Activated naive CD8-positive, alpha-beta T cell treated with anti-CD3 and anti-CD28 coated beads for 36 hours (primary cell): ENCODE measurements at places on chromosomes 5 and 9.

- DNase-seq = no peak
Observed at GRCh38 chr9:113781381-113781780, 94.7 kb upstream of the ZNF618 start.

DNA sequence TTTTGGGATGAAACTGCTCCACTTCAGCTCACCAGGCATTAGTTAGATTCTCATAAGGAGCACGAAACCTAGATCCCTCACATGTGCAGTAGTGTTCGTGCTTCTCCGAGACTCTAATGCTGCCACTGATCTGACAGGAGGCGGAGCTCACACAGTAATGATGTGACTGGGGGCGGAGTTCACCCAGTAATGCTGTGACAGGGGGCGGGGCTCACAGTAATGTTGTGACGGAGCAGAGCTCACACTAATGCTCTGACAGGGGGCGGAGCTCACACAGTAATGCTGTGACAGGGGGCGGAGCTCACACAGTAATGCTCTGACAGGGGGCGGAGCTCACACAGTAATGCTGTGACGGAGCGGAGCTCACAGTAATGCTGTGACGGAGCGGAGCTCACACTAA, 27.1 kb upstream of the LRRC14B start:
- no peak for DNase-seq

DNA sequence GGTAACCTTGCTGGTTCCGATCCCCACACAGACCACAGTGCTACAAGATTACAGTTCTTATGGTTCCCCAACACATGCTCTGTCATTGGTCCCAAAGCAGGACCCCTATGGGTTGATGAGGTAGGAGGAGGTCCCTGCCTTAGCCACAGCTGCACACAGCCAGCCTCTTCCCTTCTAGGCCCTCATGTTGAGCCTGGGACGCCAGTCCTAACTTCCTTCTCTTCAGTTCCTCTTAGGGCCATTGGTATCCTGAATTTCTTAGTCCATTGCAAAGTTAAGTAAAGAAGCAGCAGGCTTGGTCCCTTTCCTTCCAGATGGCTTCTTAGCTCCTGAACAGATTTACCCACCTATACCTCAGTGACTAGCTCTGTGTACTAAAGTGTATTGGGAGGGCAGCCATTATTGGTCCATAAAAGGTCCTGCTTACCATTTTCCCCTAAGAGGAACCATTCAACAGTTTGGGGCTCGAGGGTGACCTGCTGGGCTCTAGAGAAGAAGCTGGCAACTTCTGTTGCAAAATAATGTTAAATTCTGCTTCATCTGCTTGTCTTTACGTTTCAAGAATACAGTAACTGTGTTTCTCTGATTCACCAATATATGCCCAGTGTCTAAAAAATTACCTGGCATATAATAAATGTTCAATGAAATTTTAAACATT, 50.2 kb downstream of the PDCD1LG2 start:
- no peak for DNase-seq

DNA sequence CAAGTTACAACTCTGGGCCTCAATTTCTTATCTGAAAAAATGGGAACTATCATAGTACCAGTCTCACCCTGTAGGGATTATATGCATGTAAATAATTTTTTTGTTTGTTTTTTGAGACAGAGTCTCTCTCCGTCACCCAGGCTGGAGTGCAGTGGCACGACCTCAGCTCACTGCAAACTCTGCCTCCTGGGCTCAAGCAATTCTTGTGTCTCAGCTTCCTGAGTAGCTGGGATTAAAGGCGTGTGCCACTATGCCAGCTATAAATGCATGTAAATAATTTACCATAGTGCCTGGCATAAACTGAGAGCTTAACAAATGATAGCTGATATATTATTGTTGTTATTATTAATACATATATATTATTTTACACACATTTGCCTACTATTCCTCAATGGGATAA, 3.0 kb upstream of the ARHGAP26 start:
- no peak for DNase-seq

GRCh38 chr9:16039988-16040761, 487.3 kb downstream of the CCDC171 start:
- DNase-seq = no peak

GRCh38 chr5:158115468-158115867, 256.5 kb upstream of the CLINT1 start:
- no peak for DNase-seq

DNA sequence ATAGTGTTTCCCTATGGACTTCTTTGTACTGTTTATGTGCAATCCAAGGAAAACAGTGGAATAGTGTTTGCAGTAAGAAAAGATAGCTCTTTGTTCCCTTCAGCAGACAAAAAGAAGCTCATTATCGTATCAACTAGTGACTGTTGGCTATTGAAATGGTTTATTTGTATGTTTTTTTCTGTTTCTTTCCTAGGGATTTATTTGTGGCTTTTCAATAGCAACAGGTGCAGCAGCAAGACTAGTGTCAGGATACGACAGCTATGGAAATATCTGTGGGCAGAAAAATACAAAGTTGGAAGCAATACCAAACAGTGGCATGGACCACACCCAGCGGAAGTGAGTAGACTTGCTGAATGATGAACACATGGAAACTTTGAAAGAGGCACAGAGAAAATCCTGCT, 65.1 kb downstream of the SLC44A1 start:
- DNase-seq = no peak

DNA sequence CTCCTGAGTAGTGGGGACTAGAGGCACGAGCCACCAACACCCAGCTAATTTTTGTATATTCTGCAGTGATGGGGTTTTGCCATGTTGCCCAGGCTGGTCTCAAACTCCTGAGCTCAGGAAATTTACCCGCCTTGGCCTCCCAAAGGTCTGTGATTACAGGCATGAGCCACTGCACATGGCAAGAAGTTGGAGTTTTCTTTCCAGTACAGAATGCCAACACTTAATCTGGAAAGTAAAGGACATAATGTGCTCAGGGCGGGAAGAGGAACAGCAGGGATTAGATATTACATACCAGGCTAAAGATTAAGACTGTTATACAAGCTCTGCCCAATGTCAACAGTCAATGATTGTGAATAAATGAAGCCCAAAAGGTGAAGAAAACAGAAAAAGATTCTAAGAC, 47.2 kb upstream of the AGXT2 start:
- DNase-seq = no peak

- no peak for DNase-seq
Observed at GRCh38 chr5:154753792-154754191, 1.4 kb upstream of the LARP1 start.

DNA sequence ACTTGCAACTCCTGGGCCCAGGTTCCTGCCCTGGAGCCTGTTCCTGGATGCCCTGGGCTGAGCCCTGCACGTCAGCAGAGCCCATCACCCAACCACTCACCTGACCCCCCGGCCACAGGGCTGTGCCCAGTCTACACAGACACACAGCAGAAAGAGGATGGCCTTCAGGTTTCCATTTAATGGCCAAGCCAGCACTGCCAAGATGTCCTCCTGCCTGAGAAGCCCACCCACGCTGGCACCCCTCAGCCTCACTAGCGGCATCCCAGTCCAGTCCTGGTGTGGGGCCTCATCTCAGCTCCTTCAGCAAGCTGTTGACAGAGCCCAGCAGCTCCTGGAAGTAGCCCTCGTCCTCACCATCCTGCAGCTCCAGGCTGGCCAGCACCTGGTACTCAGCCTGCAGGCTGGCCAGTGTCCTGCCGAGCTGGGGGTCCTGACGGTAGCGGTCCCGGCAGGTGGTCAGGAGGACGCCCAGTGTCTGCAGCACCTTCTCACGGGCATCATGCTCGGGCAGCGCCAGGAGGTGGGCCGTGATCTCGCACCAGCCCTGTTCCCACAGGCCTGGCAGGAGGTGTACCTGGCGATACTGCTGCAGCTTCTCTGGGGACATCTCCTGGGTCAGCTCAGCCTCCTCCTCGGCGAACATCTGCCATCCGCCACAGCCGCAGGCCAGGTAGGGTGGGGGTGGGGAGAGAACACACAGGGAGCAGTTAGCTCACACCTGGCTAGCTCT, 71.9 kb upstream of the LRRTM2 start:
- DNase-seq = no peak

- no peak for DNase-seq
Observed at GRCh38 chr9:37405764-37406380, 16.6 kb upstream of the GRHPR start.

GRCh38 chr9:112817860-112818203, 67.3 kb downstream of the SNX30 start:
- DNase-seq = no peak

- no peak for DNase-seq
Observed at GRCh38 chr5:93385655-93386054, 195.4 kb downstream of the NR2F1-AS1 start.

DNA sequence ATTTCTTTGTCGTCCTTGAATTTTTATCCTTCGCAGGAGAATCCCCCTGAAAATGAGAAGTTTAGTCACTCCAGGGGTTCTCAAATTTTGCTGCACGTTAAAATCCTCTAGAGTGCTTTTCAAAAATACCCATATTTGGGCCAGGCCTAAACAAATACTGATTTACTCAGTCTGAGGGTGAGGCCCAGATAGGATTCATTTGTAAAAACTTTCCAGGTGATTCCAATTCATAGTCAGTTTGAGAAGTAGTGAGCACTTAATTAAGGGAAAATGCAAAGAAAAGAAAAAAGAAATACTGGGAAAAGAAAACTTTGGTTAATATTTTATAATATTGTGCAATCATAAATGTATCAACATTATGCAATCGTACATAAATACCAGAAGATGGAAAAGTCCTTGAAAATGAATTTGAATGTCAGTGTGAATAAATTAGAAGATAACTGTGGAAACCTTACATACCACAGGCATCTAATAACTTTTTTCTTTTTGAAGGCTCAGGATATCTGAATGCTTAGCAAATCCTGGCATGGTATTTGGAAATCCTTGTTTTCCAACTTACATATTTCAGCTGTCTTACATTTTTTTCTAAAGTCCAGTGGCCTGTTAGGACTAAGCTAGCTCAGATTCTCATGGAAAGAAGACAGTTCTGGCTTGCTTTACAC, 116.5 kb upstream of the DAPK1 start:
- DNase-seq = no peak

GRCh38 chr5:39452846-39453245, 28.1 kb upstream of the DAB2 start:
- no peak for DNase-seq

DNA sequence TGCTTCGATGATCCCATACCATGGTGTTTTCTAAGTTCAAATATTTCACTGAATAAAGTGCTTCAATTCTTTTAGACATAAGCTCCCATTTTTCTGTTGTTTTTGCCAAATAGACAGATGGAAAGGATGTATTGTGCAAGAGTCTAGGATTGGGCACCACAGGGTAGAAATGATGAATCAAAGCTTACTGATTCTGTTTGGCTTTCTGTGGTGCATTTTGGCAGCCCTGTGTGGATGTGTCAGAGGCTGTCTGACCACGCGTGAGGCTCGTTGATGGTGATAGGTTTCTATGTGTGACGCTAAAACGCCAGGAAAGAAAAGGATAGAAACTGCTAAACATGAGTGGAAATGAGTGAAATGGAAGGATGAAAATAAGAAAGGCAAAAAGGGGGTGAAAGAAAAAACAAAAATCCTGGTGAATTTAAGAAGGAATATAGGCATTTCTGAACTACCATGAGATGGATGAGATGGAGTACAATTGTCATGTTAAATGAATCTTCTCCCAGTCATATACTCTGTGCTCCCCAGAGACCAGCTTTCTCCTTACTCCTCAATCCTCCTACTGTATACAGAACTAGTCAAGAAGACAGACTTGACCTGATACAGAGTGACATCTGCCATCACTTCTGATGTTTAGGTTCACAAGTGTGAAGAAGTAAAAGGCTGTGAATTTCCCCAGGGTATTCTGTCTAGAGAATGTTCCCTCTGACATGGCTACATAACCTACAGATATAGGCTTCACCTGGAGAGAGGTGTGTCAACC, 54.4 kb downstream of the ANKH start:
- peak; percentile 41 for DNase-seq

GRCh38 chr9:135641745-135642144, 2.4 kb upstream of the GLT6D1 start:
- no peak for DNase-seq

- no peak for DNase-seq
Observed at GRCh38 chr9:15505921-15506320, 4.8 kb downstream of the PSIP1 start.

- DNase-seq = no peak
Observed at GRCh38 chr5:56688402-56688801, 126.9 kb upstream of the MAP3K1 start.

DNA sequence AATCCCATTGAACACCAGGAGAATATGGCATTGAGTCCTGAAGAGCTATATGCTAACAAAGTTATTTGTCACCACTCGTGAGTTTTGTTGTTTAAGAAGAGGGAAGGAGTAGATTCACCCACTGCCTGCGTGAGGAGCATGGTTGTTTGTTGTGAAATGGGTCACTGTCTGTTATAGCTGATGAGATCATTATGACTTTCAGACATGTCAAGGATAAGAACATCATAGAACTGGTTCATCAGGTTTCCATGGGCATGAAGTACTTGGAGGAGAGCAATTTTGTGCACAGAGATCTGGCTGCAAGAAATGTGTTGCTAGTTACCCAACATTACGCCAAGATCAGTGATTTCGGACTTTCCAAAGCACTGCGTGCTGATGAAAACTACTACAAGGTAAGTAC, 76.9 kb downstream of the SYK start:
- no peak for DNase-seq

GRCh38 chr9:26228273-26228672, 550.0 kb upstream of the TUSC1 start:
- DNase-seq = no peak

DNA sequence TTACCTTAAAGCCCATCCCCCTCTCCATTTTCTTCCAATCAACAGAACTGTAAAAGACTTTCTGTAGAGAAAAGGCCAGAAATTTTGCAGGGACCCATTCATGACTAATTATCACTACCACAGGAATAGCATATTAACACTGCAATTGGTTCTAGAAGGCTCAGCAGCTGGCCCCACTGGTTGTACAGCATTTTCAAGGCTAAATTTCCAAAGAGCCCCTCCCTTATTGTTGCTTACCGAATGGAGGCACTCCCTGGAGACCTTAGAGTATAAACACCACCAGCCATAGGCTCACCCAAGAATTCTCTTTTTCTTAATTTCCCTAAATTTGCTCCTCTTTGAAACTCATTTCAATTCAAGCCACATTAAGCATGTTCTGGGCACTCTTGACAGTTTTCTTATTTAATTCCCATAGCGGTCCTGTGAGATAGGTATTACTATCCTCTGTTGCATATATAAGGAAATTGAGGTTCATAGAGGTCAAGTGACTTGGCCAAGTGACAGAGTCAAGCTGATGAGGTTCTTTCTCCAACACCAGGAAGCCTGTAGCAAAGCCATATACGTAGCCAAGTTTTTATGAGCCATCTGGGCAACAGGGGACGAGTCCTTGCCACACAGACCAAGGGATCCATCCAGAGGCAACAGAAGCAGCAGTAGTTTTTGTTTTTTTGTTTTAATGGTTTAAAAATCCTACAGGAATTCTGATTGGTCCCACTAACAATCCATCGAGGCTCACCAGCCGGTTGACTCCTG, 83.9 kb upstream of the NR5A1 start:
- no peak for DNase-seq

GRCh38 chr5:73917433-73917832, 291.4 kb downstream of the ARHGEF28 start:
- no peak for DNase-seq
